ENCODE measurements at places on chromosomes 6 and 20.

DNA sequence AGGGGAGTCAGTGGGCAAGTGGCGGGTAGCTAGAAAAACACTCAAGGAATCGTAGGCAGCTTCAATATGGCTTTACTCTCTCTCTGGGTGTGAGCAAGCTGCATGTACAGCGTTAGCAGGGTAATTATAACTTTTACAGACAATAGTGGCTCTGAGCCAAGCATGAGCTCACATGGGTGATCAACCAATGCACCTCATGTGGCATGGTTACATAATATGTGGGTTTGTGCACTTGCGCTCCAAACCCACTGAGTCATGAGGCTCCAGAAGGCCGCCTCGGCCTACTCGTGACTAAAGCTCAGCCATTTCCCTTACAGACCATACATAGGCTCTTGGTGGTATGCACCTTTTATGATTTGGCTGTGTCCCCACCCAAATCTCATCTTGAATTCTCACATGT lies 78.4 kb upstream of the FBXL4 start:
- no peak overlapping the region for H3K4me3 ChIP-seq
- H3K36me3 ChIP-seq, result no peaks in the 10 kb centered on the region
- H3K27ac ChIP-seq, result no peak overlapping the region
- DNase-seq, result no peak
- H3K4me1 ChIP-seq, result peaks cover 14% of the 10 kb centered on the region
- no peaks in the 10 kb centered on the region for H3K27me3 ChIP-seq

DNA sequence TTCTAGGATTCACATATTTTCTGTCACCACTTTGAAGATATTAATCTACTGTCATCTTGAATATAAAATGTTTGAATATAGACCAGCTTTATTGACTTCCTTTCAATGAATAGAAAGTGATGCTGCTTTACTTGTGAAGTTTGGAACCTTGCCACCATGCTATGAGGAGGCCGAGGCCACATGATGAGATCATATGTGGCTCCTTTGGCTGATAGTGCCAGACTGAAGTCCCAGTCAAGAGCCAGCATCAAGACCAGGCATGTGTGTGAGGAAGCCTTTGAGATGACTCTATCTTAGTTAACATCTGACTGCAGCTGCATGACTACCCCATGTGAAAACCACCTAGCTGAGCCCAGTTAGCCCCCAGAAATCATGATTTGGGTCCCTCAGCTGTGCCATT lies 169.5 kb downstream of the OTOR start:
- no peaks in the 10 kb centered on the region for H3K36me3 ChIP-seq
- no peak overlapping the region for H3K27ac ChIP-seq
- H3K4me3 ChIP-seq, result no peak overlapping the region
- no peak for DNase-seq

- no peak overlapping the region for H3K27ac ChIP-seq
- no peaks in the 10 kb centered on the region for H3K4me1 ChIP-seq
- no peak for DNase-seq
- H3K4me3 ChIP-seq, result no peak overlapping the region
- H3K27me3 ChIP-seq, result no peaks in the 10 kb centered on the region
- H3K36me3 ChIP-seq, result no peaks in the 10 kb centered on the region
Measured at GRCh38 chr6:73109659-73110058, 115.6 kb downstream of the KHDC1L start.

- no peaks in the 10 kb centered on the region for H3K27me3 ChIP-seq
- H3K4me1 ChIP-seq, result no peaks in the 10 kb centered on the region
- H3K27ac ChIP-seq, result no peak overlapping the region
- DNase-seq, result no peak
- no peak overlapping the region for H3K4me3 ChIP-seq
- no peaks in the 10 kb centered on the region for H3K36me3 ChIP-seq
Measured at GRCh38 chr20:59589086-59589684, 15.2 kb upstream of the PHACTR3 start.

- no peak overlapping the region for H3K4me3 ChIP-seq
- H3K4me1 ChIP-seq, result peaks cover 8% of the 10 kb centered on the region
- H3K27ac ChIP-seq, result no peak overlapping the region
- no peak for DNase-seq
- no peaks in the 10 kb centered on the region for H3K27me3 ChIP-seq
Measured at GRCh38 chr6:117491916-117492315, 9.4 kb downstream of the DCBLD1 start.

- H3K36me3 ChIP-seq, result no peaks in the 10 kb centered on the region
- no peak overlapping the region for H3K4me3 ChIP-seq
- DNase-seq, result no peak
- no peak overlapping the region for H3K27ac ChIP-seq
- no peaks in the 10 kb centered on the region for H3K27me3 ChIP-seq
- no peaks in the 10 kb centered on the region for H3K4me1 ChIP-seq
Measured at GRCh38 chr6:121697921-121698320, 262.5 kb downstream of the GJA1 start.

DNA sequence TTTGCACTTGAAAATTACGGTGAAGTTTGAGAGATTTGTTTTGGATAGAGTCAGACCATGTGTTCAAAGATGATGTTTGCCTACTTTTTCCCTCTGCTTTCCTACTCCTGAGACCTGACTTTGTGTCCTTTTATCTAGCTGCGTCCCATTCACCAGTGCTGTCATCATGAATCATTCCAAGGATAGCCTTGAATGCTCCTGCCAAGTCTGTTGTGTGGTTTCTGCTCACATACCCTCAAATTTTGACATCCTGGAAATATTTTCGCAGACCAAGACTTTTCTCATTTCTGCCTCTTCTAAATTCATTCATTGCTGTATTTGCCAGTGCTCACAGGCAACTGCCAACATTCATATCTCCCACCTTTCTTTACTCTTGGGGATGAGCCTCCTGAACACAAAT lies 175.9 kb upstream of the SCGN start:
- no peak overlapping the region for H3K27ac ChIP-seq
- DNase-seq, result no peak
- no peak overlapping the region for H3K4me3 ChIP-seq

DNA sequence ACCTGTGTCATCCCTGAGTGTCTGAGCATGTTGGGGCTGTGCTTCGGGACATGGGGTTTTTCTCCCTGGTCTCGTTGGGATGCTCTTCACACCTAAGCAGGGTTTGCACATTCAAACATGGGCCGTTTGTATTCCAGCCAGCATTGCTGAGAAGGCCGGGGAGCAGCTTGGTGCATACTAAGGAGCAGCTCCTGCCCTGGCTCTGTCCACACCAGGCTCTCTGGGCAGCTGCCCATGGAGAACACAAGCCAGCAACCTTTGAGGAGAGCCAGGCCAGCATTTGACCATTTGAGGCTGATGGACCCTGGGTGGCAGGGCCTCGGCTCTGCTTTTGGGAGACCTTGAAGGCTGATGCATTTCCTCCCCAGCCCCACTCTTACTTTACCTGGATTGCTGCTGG lies 92.1 kb downstream of the PHACTR3 start:
- no peak overlapping the region for H3K27ac ChIP-seq
- H3K36me3 ChIP-seq, result no peaks in the 10 kb centered on the region
- no peak overlapping the region for H3K4me3 ChIP-seq
- DNase-seq, result no peak

- no peaks in the 10 kb centered on the region for H3K27me3 ChIP-seq
- DNase-seq, result no peak
- H3K36me3 ChIP-seq, result no peaks in the 10 kb centered on the region
- no peaks in the 10 kb centered on the region for H3K4me1 ChIP-seq
Measured at GRCh38 chr6:22110061-22110460, 186.8 kb downstream of the PRL start.

- no peak within 1 kb of the TSS for H3K27ac ChIP-seq
- peak within 1 kb of the TSS; percentile 66 for H3K4me3 ChIP-seq
- H3K36me3 ChIP-seq, result no peaks in the 10 kb centered on the region
- H3K4me1 ChIP-seq, result peaks cover 21% of the 10 kb centered on the region
Measured at GRCh38 chr6:7725849-7726415, at the start of gene BMP6. TSS of gene BMP6 (plus strand) at chr6:7726099. CDS start at chr6:7726956, 857 bp downstream.

DNA sequence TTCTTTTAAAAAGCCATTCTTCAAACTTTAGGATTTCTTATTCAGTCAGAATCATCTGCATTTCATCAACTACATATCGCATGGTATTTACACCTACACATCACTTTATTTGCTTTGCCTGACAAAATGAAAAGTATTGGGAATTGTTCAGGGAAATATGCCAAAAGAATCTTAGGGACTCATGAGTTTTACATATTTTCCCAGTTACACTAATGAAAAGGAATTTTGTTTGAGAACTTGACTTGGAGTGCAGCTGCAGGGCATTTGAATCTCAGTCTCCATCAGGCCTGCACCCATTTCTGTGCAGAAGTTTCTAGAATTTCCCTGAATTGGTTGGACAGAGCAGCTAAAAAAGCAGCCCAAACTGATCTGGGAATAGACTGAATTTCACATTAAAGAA lies 65.3 kb downstream of the MTHFD1L start:
- H3K27ac ChIP-seq, result no peak overlapping the region
- H3K27me3 ChIP-seq, result no peaks in the 10 kb centered on the region
- H3K4me1 ChIP-seq, result no peaks in the 10 kb centered on the region

DNA sequence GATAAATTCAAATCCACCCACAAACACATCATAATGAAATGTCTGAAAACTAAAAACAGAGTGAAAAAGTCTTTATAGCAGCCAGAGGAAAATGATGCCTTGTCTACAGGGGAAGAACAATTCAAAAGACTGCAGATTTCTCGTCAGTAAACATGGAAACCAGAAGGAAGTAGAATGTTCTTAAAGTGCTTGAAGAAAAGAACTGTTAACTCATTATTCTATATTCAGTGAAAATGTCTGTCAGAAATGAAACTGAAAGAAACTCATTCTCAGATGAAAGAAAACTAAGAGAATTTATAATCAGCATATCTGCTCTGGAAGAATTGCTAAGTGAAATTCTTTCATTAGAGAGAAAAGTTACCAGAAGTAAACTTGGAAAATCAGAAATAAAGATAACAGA lies 416.1 kb downstream of the TBC1D32 start:
- H3K27ac ChIP-seq, result no peak overlapping the region
- no peak overlapping the region for H3K4me3 ChIP-seq
- no peak for DNase-seq
- H3K4me1 ChIP-seq, result no peaks in the 10 kb centered on the region
- no peaks in the 10 kb centered on the region for H3K36me3 ChIP-seq

DNA sequence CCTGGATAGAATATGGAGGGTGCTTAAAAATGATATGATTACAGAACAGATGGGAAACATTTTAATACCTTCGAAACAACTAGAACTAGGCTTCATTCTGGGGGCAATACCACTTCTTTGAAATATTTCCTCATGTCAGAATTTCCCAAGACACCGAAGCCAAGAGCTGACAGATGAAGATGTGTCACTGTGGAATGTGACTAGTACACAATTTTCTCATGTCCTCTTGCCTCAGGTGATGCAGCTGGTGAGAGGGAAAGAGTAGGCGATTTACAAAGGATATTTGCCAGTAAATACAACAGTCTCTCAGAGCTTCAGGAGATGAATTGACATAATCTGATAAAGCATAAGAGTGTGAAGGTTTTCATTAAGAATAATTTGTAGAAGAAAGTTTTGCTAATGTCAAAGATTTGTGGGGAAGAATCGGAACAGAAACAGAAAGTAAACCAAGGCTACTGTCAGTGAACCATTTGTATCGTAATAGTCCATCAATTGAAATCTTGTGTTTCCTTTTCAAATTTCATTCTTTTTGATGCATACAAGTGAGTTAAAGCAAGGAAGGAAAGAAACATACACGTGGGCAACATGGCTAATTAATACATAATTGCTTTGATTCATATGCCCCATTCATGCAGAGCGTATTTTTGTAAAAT lies 164.7 kb upstream of the CCN2 start:
- H3K27ac ChIP-seq, result no peak overlapping the region
- H3K4me1 ChIP-seq, result no peaks in the 10 kb centered on the region
- peak overlapping the region; percentile 21 for H3K4me3 ChIP-seq

DNA sequence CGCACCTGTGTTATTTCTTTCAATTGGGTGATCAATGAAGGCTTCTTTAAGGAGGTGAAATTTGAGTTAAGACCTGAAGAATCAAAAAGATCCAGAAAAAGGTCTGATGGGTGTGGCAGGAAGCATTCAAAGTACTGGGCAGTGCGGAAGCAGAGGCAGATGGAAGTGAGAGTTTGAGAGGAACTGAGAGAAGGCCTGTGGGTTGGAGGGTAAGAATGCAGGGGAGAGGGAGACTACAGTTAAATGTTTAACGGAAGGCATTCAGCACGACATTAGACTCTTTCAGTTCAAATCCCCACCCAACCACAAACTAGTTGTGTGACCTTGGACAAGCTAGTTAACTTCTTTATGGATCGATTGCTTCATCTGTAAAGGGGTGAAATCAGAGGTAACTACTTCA lies 50.5 kb upstream of the GCM1 start:
- H3K4me1 ChIP-seq, result no peaks in the 10 kb centered on the region
- no peak for DNase-seq
- H3K36me3 ChIP-seq, result no peaks in the 10 kb centered on the region
- H3K4me3 ChIP-seq, result no peak overlapping the region
- no peaks in the 10 kb centered on the region for H3K27me3 ChIP-seq

- no peak overlapping the region for H3K27ac ChIP-seq
- no peak for DNase-seq
- H3K27me3 ChIP-seq, result peaks cover 2% of the 10 kb centered on the region
- no peaks in the 10 kb centered on the region for H3K36me3 ChIP-seq
- H3K4me3 ChIP-seq, result no peak overlapping the region
- no peaks in the 10 kb centered on the region for H3K4me1 ChIP-seq
Measured at GRCh38 chr6:40286721-40287120, 300.4 kb downstream of the LRFN2 start.

DNA sequence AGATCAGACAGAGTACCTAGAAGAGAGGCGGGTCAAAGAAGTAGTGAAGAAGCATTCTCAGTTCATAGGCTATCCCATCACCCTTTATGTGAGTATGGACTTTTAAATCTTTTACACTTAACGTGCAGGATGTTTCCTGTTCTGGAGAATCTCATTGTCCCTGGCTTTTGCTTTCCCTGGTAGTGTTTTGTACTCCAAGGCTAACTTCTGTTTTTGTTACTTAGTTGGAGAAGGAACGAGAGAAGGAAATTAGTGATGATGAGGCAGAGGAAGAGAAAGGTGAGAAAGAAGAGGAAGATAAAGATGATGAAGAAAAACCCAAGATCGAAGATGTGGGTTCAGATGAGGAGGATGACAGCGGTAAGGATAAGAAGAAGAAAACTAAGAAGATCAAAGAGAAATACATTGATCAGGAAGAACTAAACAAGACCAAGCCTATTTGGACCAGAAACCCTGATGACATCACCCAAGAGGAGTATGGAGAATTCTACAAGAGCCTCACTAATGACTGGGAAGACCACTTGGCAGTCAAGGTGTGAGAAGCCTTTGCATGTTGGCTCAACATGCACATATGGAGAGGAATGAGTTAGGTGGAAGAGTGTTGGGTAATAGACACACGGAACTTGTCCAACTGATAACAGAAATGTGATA lies 3.3 kb downstream of the HSP90AB1 start:
- H3K36me3 ChIP-seq, result peaks cover 2% of the 10 kb centered on the region
- no peak for DNase-seq
- H3K27me3 ChIP-seq, result no peaks in the 10 kb centered on the region
- peaks cover 25% of the 10 kb centered on the region for H3K4me1 ChIP-seq
- H3K4me3 ChIP-seq, result no peak overlapping the region
- no peak overlapping the region for H3K27ac ChIP-seq

GRCh38 chr6:65623566-65623965 lies 83.5 kb downstream of the EYS start:
- H3K27me3 ChIP-seq, result no peaks in the 10 kb centered on the region
- H3K4me1 ChIP-seq, result no peaks in the 10 kb centered on the region
- no peaks in the 10 kb centered on the region for H3K36me3 ChIP-seq
- H3K4me3 ChIP-seq, result no peak overlapping the region
- no peak for DNase-seq

Measured in gastrocnemius medialis (tissue), 4 donors.